ENCODE measurements at places on chromosomes 1 and 21.

DNA sequence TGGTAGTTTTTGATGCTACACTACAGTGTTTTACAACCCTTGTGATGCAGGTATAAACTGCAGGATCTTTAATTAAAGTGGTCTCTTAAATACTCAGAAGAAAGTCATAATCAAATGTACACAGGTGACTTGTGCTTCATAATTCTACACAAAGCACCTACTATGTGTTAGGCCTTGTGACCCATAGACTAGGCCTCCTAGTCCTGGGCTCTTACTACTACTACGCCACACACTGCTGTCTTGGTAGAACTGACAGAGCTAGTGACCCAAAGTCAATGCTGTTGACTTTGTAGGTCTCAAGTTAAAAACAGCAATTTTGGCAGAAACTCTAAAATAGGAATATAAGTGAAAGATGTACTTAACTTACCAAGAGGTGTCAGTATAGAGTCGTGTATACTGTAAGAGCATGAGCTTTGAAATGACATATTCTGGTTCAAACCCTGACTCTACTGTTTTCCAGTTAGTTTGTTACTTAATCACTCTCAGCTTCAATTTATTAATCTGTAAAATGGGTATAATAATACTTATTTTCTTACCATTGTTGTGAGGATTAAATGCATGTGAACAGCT lies 48.6 kb upstream of the LMO4 start:
- peak; percentile 6 for DNase-seq

DNA sequence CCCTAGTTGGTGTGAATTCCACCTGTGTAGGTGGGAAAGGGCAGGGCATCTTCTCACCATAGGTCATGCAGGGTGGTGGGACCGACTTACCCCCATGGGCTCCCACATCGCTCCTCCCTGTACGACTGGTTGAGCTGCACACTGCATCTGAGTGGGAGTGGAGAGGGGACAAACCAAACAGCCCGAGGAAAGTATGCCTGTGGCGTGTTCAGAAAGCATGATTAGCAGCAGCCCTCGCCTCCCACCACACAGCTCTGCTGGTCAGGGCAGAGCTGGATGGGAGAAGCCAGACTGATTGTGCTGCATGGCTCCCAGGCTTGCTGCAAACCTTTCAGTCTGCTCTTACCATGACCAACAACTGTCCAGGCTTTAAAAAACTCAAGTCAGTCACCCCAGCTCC lies 24.4 kb downstream of the VANGL1 start:
- no peak for DNase-seq

GRCh38 chr1:201488830-201489589 lies 17.9 kb downstream of the CSRP1 start:
- DNase-seq: peak; percentile 93

DNA sequence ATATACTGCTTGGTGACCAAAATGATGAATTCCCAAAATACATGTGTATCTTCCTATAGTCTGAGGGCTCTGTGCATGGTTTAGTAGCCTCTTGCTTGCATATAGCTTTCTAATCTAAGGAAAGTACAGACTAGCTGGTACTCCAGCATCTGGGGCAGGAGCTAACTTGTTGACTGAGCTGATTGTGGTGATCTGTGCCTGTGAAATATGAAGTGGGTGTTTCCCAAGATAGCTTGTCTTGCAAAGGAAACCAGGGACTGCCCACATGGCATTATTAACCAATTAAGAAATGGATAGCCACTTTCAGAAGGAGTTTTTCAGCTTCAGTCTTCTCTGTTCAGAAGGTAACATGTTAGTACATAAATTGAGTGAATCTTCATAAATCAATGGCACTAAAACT lies 219.8 kb downstream of the NEGR1 start:
- DNase-seq: no peak

- DNase-seq: peak; percentile 38
Observed at GRCh38 chr1:98331243-98331642, 330.3 kb upstream of the SNX7 start.

- DNase-seq: no peak
Observed at GRCh38 chr1:195439661-195440060, 1168.6 kb downstream of the KCNT2 start.

- no peak for DNase-seq
Observed at GRCh38 chr1:4786055-4786454, 131.6 kb downstream of the AJAP1 start.

DNA sequence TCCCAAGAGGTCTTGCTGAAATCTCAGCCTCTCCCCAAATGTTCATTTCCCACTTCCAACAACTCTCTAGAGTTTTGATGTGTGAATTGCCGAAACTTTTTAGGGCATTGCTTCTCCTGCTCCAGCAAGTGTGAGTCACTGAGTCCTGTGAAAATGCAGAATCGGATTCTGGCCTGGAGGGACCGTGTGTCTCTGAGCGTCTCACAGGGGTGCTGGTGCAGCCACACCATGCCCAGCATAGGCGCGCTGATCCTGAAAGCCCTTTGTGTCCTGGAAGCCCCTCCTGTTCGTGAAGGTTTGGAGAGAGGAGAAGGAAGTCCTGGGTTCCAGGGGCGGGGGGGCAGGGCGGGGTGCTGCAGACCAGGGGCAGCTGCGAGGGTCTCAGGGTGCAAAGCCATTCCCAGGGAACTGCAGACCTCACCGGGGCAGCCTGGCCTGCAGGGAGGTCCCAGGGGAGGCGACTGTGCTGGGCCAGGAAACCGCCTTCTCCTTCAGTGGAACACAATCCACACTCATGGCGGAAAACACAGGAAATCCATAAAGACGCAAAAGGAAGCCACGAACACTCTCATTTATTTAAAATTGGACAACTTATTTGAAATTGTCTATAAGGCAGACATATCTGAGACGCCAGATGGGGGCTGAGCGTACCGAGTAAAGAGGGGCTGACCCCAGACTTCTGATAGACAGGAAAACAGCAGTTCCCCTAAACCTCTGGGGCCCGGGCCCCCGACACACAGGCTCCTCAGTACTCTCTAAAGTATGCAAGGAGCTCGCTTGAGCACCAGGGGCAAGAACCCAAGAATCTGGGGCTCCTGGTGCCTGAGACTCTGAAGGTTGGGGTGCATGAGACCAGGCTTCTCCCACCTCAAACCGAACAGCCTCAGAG lies 43.5 kb upstream of the ADARB1 start:
- DNase-seq: no peak

DNA sequence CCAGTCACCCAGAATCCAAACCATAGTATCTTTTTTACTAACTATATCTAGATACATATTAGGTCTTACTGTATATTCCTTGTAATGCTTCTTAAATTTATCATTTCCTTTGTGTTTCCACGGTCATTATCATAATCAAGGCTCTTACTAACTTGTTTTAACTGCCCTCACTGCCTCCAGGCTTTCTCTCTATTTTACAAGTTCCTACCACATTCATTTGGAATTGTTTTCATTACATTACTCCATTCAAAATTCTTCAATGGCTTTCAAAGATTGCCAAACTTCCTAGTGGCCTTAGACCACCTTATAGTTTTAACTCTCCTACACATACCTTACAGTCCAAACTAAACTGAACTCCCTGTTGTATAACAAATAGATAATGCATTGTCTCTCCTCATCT lies 6.3 kb downstream of the HFM1 start:
- no peak for DNase-seq

DNA sequence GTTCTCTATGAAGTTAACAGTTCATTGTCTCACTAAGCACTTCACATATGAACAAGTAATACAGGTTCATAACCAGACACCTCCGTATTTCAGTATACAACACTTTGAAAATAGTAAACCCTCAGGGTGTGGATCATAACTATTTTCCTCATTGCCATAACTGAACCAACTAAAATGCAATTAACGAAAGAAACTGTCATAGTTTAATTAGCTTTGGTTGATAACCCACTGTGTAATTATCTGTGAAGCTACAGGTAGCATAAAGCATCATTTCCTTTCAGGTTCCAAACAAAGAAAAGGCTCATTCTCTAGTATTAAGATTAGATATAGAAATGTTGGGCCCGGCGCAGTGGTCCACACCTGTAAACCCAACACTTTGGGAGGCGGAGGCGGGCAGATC lies 58.5 kb downstream of the EIF4G3 start:
- DNase-seq: no peak

All from stromal cell of bone marrow (primary cell).